ENCODE measurements at places on chromosomes 11 and 22.

GRCh38 chr11:106456647-106457046 lies 379.2 kb downstream of the AASDHPPT start:
- no peak for DNase-seq

DNA sequence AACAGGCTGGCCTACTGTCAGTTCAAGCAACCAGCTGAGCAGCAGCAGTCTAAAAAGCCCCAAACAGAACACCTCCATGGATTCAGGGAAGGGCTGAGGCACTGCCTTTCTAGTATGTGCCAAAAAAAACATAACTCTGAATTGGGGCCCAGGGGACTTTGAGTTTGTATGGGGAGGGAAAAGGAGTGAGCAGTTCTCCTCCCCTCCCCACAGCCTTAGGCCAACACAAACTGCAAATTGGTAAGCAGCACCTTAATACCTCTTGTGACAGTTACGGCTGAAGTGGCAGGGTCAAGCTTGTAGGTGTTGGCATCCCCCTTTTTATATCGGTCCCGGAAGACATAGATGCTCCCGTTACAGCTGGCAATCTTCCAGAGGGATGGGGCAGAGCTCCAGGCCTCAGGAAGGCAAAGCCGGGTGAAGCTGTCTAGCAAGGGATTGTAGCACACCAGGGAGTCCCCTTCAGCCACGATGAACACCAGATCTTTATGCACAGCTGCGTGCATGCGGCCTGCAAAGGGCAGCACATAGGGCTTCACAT lies 6.0 kb downstream of the KBTBD4 start:
- DNase-seq, result no peak

GRCh38 chr11:109308551-109308950 lies 113.4 kb upstream of the C11orf87 start:
- DNase-seq, result no peak

DNA sequence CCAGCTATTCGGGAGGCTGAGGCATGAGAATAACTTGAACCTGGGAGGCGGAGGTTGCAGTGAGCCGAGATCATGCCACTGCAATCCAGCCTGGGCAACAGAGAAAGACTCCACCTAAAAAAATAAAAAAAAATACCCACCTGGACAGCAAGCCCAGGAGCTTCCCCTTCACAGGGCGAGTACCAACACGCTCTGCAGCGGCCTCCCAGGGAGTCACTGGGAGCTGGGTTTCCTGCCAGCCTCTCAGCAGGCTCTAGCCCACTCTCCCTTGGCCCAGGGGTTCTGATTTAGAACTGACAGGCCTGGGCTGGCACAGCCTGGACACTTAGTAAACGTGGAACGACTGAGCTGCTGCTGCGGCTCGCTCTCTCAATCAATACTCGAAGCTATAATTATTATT lies 2.0 kb upstream of the CABP7 start:
- DNase-seq, result no peak

DNA sequence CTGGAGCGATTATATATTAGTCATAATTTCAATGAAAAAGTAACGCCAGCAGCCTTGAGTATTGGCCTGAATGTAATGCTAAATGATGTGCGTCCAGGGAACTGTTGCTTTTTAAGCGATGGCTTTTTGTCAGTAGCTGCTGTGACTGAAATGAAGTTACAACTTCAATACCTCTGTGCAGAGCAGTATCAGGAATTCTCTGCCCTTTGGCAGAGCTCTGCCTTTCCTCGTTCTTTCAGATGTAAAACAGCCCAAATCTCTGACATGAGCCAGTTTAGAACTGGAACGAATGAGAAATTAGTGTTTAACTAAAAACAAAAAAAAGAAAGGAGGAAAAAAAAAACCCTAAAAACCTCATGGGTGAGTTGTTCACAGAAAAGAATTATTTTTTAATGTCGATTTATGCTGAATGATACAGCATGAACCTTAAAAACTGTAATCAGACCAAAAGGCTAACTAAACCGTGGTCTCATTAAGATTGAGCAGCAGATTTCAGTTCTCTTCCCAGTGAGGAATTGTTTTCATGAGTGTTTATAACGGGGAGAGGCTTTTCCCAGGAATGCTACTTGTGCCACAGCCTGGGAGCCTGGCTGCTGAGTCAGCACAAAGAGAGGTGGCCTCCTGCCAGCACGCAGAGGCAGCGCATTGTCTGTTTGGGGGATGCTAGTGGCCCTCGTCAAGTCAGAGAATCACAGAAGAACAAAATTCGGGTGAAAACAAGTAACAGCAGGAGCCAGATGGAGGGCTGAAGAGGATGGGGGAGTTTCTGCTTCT lies 146.2 kb upstream of the RASSF10 start:
- no peak for DNase-seq

DNA sequence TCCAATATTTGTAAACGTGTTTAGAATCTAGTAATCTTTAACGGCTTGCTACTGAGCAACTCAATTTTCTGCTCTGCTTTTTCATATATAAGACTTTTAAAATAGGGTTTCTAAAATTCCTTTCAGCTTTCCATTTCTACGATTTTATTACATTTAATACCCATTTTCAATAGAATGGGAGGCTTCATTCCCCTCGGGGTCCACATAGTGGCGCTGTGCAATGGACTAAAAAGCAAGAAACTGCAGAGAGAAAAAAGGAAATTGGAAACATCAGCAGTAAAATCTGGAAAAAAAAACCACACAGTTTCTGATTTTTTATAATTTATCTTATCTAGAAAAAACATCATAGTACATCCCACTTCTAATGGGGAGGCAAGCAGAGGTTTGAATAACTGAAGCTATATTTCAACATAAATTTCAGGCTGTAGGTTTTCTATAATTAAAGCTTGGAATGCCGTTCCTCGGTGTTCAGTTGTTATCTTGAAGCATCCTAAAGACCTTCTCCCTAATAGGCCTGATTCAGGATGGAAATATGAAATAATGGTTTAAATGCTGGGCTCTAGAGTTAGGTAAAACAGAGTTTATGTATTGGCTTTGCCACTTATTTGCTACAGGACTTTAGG lies 18.7 kb upstream of the JHY start:
- DNase-seq, result peak; percentile 27

GRCh38 chr11:61454520-61454919 lies 24.6 kb downstream of the SDHAF2 start:
- no peak for DNase-seq
